Hypothalamus (tissue), 51 donors: ENCODE measurements at places on chromosomes 11 and 22.

- no peak for DNase-seq
Measured at GRCh38 chr22:26906464-26906863, 249.1 kb downstream of the MIAT start.

DNA sequence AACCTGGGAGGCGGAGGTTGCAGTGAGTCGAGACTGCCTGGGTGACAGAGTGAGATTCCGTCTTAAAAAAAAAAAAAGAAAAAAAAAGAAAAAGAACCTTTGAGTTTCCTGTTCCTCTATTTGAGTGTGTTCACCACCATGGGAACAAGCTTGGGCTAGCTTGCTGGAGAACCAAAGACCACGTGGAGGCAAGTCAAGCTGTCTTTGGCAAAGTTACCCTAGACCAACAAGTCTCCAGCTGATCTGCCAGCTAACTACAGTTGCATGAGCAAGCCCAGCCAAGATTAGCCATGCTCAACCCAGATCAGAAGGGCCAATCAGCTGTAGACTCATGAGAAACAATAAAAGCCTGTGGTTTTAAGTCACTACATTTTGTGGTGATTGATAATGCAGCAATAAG is 29.7 kb downstream of the SLN start:
- no peak for DNase-seq

DNA sequence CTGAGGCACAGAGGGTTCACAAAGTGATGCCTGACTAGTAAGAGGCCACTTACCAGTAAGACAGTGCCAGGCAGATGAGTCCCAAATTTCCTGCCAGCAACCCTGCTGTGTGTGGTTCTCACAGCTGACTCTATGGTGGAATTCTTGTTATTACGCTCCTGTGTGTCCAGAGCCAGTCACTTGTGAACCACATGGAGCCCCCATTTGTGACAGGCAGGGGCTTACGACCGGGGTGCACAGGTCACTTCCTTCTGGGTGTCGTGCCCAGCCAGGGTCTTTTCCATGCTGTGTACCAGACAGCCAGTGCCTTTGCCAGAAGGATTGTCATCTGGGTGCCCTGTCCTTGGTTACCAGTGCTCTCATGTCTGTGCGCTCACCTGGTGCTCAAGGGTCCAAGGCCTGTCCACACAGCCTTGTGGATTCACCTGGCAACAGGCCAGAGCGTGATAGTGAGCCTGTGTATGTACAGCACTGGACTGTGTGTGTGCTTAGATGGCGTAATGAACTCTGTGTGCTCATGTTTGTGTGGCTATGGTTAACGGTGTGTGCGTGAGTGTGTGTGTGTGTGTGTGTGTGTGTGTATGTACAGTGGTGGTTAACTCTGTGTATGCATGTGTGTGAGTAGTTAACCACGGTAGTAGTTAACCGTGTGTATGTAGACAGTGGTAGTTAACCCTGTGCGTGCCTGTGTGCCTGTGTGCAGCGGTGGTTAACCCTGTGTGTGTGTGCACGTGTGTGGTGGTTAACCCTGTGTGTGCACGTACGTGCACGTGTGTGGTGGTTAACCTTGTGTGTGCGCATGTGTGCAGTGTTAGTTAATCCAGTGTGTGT is 18.6 kb downstream of the GRAMD4 start:
- DNase-seq: no peak

DNA sequence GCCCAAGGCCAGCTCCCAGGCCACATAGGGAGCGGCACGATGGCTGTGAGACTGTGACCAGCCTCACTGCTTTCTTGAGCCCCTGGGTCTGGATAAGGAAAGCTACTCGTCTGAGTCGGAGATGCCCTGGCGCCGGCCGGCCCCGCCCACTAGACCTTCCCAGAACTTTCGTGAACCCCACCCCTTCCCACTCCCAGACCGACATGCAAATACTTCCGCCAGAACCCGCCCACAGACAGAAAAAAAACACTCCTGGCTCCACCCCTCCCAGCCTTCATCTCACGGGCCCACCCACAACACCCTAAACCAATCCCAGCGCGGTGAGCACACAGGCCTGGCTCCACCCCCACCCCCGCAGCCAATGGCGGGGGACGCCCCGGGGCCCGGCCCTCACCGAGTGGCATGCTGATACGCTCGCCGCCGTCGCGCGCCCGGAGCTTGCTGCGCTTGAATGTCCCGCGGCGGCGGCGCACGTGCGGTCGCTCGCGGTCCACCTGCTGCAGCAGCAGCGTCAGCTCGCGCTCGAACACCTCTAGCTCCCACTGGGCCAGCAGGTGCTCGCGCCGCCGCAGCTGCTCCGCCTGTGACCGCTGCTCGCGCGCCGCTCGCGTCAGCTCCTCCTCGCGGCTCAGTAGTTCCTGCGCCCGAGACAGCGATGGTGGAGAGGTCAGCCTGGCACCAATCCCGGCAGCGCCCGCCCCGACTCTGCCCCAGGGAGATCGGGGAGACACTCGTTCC is 7.0 kb downstream of the MAP3K11 start:
- DNase-seq: peak; percentile 79

- no peak for DNase-seq
Measured at GRCh38 chr11:134228625-134229024, 4.2 kb downstream of the VPS26B start.
